ENCODE measurements at places on chromosomes 11 and 22.

GRCh38 chr11:83303316-83303715, 17.1 kb upstream of the CCDC90B start:
- H3K27ac ChIP-seq = no peak overlapping the region
- H3K27me3 ChIP-seq = no peaks in the 10 kb centered on the region
- no peak for DNase-seq
- no peaks in the 10 kb centered on the region for H3K4me1 ChIP-seq

DNA sequence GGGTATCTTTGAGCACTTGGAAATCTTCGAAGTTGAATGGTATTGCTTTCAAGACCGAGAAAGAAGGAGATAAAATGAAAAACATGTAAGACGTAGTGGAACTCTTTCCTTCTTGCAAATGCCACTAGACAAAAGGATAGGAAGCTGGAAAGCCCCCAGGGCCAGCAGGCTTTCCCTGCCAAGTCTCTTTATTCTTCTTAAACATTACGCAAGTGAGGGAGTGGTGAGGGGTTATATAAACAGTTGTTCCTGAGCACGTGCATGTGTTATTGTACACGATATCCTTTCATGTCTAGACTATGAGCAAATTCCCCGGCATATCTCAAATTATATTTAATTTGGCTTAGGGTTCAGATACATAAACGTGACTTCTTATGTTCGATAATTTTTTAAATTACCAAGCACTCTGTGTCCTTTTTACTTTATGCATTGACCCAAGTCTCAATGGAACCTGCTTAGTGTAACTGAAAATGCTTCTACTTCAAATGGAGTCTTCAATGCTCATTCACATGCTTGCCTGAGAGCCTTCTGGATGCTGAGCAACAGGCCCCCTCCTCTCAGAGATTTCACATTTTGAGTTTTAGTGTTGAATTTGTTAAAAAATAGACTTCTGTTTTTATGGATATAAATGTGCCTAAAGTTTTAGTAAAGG, 59.0 kb downstream of the PPP2R1B start:
- no peak overlapping the region for H3K27ac ChIP-seq
- H3K36me3 ChIP-seq = peaks cover 10% of the 10 kb centered on the region
- no peaks in the 10 kb centered on the region for H3K27me3 ChIP-seq
- DNase-seq = no peak
- no peak overlapping the region for H3K4me3 ChIP-seq

DNA sequence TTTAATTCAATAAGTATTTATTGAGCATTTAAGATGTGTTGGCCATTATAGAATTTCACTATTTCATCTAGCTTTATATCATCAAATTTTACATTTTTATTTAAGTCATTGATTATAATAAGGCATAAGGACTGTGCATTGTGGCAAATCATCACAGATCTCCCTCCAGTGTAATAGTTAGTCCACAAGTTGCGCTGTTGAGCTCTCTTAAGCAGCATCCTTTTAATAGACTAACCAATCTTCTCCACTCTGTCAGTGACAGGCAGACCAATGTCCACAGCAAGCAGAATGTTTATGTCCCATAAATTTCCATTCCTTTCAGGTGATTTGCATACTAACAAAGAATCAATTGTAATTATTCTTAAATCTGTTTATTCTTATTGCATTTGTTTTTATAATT, 595.3 kb upstream of the CCDC90B start:
- no peak overlapping the region for H3K4me3 ChIP-seq
- H3K27ac ChIP-seq = no peak overlapping the region
- H3K27me3 ChIP-seq = no peaks in the 10 kb centered on the region
- H3K4me1 ChIP-seq = no peaks in the 10 kb centered on the region

DNA sequence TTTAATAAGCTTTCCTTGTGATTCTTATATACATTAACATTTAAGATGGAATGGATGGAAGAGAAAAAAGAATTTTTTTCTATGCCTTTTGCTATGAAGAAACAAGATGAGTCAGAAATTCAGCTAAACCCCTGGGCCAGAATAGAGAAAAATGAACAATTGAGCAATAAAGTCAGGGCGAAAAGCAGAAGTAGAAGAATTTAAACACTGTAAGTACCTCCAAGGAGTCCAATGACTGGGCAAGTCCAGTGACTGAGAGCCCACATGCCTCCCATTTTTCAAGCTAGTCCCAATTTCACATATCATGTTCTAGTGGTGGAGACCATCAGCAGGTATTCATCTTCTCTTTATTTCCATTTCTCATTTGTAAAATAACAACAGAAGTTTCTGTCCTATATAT, 18.6 kb upstream of the APLP2 start:
- H3K4me3 ChIP-seq = no peak overlapping the region
- H3K4me1 ChIP-seq = no peaks in the 10 kb centered on the region
- H3K27me3 ChIP-seq = no peaks in the 10 kb centered on the region
- H3K36me3 ChIP-seq = no peaks in the 10 kb centered on the region
- DNase-seq = no peak

DNA sequence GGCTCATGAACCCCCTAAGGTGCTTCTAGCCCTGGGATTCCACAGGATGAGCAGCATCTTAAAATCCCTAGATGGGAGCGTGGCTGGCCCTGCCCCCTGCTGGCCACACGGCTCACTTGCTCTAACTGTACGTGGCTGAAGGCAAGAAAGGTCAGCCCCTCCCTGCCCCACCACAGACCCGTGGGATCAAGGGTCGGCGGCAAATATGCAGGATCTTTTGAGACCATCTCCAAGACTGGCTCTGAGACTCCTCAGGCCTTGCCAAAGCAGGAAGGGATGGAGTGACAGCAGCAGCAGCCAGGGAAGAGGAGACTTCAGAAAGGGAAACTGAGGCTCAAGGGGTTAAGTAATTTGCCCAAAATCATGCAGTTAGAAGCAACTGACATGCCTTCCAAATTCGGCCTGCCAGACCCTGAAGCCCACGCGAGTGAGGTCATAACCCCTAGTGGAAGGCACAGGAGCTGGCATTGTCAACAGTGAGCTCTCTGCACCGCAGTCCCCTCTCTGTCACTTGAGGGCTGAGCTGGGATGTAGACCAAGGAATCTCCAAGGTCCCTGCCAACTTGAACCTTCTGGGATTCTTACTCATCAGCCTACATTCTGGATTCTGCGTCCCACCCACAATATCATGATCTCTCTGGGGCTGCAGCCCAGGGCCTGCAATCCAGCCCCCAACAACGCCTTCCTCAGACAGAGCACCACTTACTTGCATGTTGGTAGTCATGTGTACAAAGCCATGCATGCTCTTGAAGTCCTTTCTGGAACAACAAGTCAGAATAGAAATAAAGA, 31.4 kb downstream of the CREB3L1 start:
- H3K27me3 ChIP-seq = no peaks in the 10 kb centered on the region
- H3K36me3 ChIP-seq = peaks cover 4% of the 10 kb centered on the region
- H3K4me1 ChIP-seq = no peaks in the 10 kb centered on the region
- H3K27ac ChIP-seq = no peak overlapping the region

DNA sequence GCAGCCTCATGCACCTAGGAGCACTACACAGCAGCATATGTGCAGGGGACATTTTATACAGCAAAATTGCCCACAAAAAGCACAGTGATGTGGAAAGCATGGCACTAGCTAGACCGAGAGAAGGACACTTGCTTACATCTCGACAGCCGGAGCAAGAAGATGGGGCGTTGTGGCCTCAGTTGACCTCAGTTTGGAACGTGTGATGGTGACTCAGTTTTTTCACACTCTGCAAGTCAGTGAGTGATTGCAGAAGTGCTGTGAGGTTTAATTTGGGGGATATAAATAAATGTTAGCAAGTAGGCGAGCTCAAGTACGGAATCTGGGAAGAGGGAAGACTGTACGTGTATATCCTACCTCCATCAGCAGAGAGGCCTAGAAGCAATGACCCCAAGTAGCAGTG, 23.3 kb downstream of the LRP5 start:
- no peak overlapping the region for H3K4me3 ChIP-seq
- no peak for DNase-seq
- no peak overlapping the region for H3K27ac ChIP-seq
- H3K4me1 ChIP-seq = peaks cover 7% of the 10 kb centered on the region

DNA sequence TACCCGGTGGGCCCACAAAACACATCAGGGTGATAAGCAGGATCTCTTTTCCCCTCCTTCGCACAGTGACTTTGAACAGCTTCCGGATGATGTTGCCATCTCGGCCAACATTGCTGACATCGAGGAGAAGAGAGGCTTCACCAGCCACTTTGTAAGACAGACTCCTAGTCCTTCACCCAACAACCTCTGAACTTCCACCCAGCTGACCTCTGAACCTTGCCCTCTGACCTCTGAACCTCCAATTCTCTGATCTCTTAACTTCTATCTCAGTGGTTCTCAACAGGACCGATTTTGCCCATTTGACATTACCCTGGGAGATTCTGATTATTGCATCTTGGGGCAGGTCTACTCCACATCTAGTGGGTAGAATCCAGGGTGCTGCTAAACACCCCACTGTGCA, 3.2 kb downstream of the NCF4 start:
- no peak overlapping the region for H3K27ac ChIP-seq
- no peak overlapping the region for H3K4me3 ChIP-seq
- no peaks in the 10 kb centered on the region for H3K27me3 ChIP-seq
- DNase-seq = no peak

- H3K27me3 ChIP-seq = no peaks in the 10 kb centered on the region
- no peak overlapping the region for H3K4me3 ChIP-seq
- no peak overlapping the region for H3K27ac ChIP-seq
- no peak for DNase-seq
- peaks cover 3% of the 10 kb centered on the region for H3K4me1 ChIP-seq
Measured at GRCh38 chr11:84476581-84476980, 1150.6 kb downstream of the DLG2 start.

DNA sequence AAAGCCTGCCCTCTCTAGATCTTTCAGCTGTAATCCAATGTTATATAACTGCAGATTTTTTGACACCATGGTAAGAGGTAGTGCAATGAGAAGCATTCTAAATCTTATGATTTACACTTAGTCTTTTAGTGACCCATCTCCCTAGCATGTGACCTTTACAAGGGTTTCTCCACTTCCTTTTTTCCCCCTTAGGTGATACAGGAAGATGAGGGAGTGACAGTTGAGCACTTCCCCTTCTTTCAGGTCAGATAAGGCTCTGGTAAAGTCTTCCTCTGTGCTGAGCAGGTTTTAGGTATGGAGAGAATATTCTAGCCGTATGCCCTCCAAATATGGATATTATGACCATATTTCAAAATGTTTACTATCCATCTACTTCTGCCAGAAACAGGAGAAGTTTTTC, 753.6 kb downstream of the JRKL start:
- H3K27ac ChIP-seq = no peak overlapping the region
- H3K4me3 ChIP-seq = no peak overlapping the region
- no peaks in the 10 kb centered on the region for H3K36me3 ChIP-seq
- H3K27me3 ChIP-seq = no peaks in the 10 kb centered on the region
- DNase-seq = no peak
- H3K4me1 ChIP-seq = no peaks in the 10 kb centered on the region

DNA sequence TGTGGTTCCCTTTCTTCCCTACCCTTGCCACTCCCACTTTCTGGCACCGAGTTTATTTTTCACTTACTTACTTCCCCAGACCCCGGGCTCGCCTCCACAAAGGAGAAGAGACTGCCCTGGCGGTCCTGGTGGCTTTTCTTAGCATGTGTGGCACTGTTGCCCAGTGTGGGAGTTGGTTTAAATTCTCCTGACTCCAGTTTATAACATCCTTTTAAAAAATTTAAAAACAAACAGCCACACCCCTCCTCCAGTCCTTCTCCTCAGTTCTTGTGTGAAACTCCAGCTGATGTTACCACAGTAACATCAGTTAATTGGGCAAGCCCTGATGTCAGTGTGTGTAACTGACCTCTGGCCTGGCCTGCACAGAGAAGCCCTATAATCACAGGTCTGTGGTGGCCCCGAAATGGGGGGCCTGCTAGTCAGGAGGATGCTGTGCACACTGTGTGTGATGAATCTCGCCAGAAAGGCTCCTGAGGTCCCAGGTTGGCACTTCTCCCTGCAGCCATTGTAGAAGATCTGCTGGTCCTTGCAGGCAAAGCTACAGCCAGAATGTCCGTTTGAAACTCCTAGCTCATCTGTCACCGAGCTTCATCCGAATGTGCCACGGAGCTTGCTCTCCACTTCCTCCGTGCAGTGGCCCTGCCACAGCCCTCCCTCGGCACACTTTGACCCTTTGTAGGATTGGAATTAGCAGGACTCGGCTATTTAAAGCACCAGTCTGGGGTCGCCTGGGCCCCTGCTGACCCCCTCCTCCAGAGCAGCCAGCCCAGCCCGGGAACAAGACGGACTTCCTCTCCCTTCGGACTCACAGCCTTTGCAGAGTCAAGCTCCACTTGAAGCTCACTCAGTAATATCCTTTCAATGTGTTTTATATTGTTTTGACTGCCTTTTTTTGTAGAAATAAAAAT, 7.6 kb downstream of the YDJC start:
- no peaks in the 10 kb centered on the region for H3K4me1 ChIP-seq
- H3K4me3 ChIP-seq = no peak overlapping the region
- peaks cover 35% of the 10 kb centered on the region for H3K36me3 ChIP-seq
- no peak for DNase-seq
- H3K27ac ChIP-seq = no peak overlapping the region

DNA sequence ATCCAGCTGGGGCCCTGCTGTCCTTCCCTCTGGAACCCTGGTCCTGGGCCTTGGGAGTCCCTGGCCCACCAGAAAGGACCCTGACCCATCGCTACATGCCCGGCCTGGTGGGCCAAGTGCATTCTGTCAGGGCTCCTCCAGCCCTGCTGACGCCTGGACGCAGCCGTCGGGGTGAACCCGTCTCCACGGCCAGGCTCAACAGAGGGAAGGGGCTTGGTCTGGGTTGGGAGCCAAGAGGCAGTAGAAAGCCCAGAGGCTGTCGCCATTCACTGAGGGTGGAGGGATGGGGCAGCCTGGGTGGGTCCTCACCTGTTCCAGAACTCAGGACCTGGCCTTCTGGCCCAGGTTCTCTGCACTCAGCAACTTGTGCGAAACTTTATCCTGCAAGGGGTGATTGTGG, 39.0 kb downstream of the TOLLIP start:
- no peak overlapping the region for H3K27ac ChIP-seq
- H3K27me3 ChIP-seq = no peaks in the 10 kb centered on the region
- H3K4me3 ChIP-seq = no peak overlapping the region
- H3K36me3 ChIP-seq = peaks cover 17% of the 10 kb centered on the region

GRCh38 chr11:110909336-110909735, 197.1 kb upstream of the ARHGAP20 start:
- no peak for DNase-seq
- no peaks in the 10 kb centered on the region for H3K27me3 ChIP-seq
- H3K4me3 ChIP-seq = no peak overlapping the region
- no peaks in the 10 kb centered on the region for H3K36me3 ChIP-seq
- H3K4me1 ChIP-seq = no peaks in the 10 kb centered on the region

GRCh38 chr11:112523951-112524350, 263.3 kb upstream of the PLET1 start:
- H3K27me3 ChIP-seq = no peaks in the 10 kb centered on the region
- DNase-seq = no peak
- H3K27ac ChIP-seq = no peak overlapping the region
- H3K36me3 ChIP-seq = no peaks in the 10 kb centered on the region

GRCh38 chr11:62908468-62909072, 12.6 kb downstream of the CHRM1 start:
- H3K27ac ChIP-seq = no peak overlapping the region
- H3K36me3 ChIP-seq = peaks cover 6% of the 10 kb centered on the region
- H3K4me1 ChIP-seq = peaks cover 3% of the 10 kb centered on the region
- H3K27me3 ChIP-seq = no peaks in the 10 kb centered on the region
